NCI-H446 (cell line): ENCODE measurements at places on chromosomes 6 and 20.

DNA sequence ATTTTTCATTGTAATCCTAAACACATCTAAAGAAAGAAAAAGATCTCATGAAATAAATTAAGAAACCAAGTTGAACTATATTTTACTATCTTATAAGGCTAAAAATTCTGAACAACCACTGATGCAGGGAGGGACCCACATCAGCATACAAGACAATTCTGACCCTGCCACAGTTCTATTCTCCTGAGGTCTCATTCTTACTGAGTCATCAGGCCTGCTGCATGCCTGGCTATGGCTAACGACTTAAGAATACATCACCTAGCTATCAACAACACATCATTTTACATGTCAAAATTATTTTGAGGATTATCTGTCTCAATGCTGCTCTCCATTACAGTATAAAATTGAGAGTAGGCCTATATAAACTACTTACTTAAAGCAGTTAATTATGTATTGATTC is 52.9 kb downstream of the FBXL4 start:
- no peak for DNase-seq

- no peak for DNase-seq
Observed at GRCh38 chr20:22453244-22454080, 130.9 kb downstream of the FOXA2 start.

- no peak for DNase-seq
Observed at GRCh38 chr6:170046791-170047626, 243.9 kb downstream of the DLL1 start.

DNA sequence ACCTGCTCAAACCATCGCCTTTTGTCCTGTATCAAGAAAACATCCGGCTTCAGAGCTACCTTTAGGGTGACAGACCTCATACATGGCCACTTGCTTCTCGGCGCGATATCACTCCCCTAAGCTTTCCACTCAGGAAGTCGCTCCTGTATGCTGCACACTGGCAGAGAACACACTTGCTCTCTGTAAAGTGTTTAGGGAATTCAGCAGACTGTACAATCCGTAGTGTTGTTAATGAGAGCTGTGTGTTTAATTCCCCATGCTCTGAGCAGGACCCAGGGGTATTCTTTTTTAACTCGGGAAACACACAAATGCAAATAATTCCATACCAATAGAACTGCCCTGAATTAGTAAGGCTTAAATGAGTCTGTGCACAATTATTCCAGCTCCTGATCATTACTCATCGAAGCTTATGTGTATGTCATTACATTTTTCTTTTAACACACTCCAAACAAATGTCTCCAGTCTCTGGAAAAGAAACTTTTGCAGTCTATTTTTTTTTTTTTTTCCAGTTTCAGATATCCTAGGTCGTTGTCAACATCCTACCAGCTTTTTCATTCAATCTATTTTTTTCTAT is 338.7 kb upstream of the ARID1B start:
- DNase-seq, result no peak

GRCh38 chr6:11702089-11702488 is 76.5 kb downstream of the ADTRP start:
- DNase-seq, result no peak

- no peak for DNase-seq
Observed at GRCh38 chr6:72683797-72684196, 61.9 kb downstream of the KCNQ5 start.

GRCh38 chr6:119483908-119484307 is 134.3 kb upstream of the MAN1A1 start:
- no peak for DNase-seq

DNA sequence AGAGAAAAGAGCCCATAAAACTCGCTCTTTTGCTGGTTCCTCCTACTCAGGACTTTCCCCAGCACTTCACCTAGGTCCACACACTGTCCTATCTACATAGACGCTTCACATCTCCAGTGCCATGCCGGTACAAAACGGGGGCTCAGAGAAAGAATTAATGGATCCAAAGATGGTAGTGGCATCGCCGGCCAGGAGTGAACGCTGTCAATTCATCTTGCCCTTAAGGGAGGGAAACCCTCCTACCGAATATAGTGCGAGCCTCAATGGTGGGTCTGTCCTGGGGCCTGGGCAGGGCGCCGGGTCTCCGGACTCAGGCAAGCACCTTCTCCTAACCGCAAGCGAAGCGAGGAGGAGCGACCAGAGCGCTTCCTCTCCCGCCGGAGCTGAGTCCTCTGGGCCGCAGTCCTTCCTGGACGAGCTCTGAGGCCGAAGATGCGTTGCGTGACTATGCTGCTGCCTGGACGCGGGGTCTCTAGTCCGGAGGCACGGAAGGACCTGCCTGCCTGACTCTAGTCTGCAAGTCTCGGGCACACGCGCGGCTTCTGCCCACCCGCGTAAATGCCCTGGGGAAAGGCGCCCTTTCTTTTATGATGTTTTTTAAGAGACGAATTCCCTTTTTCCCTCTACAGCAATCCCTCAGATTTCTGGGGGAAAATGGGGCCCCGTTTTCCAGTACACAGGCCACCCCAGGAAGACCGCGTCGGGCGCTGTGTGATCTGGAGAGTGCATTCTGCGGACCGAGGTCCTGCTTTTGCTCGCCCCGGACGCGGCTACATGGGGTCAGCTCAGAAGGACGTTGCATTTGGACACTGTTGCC is 100.1 kb upstream of the PRDM1 start:
- no peak for DNase-seq

DNA sequence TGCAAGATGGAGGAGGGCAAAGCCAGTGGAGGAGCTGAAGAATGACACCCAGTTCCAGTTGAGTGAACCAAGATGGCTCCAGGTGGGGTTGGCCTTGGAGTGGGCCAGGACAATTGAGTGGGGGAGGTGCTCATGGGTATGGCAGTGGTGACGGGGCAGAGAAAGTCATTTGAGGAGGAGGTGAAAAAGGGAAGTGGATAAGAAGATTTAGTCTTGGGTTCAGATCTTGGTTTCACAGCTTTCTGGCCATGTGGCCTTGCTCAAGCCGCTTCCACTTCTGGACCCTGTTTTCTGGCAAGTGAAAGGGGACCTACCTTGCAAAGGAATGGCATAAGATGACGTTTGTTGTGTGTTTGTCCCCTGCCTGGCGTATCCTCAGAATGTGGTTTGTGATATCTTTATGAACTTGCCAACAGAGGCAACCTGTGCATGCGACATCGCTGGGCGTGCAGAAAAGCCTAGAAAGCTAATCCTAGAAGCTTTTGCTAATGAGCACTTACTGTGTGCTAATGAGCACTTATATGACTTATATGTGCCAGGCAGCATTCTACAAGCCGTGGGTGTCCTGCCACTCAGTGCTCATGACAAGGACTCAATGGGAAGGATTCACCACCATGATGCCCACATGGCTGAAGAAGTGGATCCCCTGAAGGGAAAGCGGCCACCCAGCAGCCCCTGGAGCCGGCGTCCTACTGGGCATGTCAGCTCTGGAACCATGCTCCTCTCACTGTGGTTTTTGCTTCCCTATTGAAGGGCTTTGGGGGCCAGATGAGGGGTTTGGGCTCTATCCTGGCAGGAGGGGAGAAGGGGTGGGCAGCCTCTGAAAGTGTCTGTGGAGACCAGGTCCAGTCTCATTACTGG is 23.6 kb upstream of the STX16 start:
- DNase-seq, result no peak

DNA sequence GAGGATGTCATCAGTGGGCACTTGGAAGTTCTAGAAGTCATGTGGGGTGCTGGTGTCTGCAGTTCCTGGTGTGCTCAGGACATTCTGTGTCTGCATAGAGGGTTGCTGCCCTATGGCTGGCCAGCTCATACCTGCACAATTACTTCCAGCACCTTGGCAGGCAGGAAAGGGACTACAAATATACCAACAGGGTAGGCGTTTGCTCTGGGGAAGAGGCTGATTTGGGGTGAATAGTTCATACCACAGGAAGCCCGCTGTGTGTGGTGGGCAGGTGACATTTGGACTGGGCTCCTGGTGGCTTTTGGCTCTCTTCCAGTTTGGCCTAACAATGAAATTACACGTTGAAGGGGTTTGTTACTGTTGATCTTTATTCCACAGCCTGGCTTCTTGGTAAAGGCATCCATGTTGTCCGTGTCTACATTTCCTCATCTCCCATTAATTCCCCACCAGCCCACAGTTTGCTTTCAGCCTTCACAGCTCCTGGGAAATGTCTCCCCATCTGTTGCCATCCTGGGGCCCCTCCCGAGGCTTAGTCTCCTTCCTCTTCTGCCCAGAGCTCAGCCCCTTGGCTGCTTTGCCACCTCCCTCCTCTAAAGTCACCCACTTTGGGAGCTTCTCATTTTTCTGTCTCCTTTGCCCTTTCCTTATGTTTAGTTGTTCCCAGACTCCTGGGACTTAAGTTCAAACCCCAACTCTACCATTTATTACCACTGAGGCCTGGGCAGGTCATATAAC is 88.1 kb downstream of the RSPH3 start:
- no peak for DNase-seq

DNA sequence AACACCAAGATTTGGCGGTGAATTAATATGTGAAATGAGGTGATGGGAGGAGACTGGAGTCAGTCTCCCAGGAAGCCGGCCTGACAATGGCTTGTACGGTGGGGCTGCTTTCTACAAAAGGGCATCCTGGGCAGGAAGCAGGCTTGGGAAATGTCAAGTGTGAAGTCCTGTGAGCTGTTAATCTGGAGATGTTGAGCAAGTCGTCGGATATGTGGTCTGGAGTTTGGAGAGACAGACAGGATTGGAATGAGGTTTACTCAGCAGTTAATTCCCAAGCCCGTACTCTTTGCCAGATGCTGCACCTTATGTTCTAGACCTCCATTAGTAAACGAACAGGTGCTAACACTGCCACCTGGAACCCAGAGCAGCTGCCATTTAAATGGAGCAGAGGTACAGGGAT is 107.7 kb upstream of the FOXC1 start:
- DNase-seq, result no peak

DNA sequence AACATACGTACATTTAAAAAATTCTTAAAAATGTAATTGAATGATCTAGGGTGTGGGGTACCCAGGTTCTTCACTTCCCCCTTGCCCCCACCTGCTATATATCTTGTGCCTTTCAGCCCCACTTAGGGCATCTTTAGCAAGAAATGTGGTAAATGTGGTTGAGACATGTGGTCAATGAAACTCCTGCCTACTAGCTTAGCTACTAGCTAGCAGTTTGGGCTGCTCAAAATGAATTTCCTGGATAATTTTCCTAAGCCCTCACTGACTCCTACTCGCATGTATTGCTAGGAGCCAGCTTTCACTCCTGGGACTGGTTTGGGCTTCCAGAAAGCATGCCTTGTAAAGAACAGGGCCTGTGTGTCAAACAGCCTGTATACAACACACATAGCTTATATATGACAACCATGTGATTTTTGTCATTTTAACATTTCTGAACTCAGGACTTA is 257.3 kb downstream of the ATXN1 start:
- DNase-seq, result no peak

DNA sequence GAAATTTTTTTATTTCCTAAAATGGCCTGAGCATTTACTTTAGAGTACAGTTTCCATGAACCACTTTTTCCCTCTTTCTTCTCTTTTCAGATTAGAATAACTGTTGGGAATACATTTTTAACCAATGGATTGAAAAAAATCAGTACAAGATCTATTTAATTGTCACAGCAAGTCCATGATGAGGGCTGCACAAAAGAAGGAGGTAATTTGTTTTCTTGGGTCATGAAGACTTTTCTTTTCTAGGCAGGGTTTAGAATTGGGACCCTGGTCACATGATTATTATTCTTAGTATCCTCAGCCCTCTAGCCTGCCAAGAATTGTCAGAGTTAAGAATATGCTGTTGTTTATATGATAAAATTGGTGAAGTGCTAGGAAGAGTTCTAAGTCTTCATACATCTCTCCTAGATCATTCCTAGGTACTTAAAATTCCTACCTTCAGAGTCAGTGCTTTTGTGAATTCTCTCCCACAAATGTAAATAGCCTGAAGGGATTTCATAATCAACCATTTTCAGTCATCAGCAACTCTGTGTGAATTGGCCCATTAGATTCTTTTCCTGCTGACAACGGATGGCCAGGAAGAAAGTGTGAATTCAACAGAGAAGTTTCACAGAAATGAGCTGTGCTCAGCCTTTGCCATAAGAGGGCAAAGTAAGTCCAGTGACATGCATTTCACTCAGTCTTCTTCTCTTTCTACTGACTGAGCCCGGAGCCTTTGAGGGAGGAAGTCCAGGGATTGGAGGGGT is 32.4 kb upstream of the TPBG start:
- no peak for DNase-seq

DNA sequence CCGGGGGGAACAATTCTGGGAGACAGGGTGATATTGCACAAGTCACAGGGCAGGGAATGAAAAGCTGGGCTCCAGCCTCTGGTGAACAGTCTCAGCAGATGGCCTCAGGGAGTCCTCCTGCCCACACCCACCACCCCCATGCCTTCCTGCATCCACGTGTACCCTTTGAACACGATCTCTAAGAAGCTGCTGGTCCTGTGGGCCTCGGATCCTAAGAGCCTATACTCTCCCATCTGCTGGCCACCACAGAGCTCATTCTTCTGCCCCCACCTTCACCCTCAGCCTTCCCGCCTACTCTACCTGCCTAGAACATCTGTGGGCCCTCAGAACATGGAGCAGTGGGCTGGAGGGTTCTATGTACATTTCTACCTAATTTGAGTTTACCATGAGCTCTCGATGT is 60.3 kb downstream of the TRERF1 start:
- DNase-seq, result no peak

- no peak for DNase-seq
Observed at GRCh38 chr6:27100921-27101320, 146.6 kb upstream of the PRSS16 start.

DNA sequence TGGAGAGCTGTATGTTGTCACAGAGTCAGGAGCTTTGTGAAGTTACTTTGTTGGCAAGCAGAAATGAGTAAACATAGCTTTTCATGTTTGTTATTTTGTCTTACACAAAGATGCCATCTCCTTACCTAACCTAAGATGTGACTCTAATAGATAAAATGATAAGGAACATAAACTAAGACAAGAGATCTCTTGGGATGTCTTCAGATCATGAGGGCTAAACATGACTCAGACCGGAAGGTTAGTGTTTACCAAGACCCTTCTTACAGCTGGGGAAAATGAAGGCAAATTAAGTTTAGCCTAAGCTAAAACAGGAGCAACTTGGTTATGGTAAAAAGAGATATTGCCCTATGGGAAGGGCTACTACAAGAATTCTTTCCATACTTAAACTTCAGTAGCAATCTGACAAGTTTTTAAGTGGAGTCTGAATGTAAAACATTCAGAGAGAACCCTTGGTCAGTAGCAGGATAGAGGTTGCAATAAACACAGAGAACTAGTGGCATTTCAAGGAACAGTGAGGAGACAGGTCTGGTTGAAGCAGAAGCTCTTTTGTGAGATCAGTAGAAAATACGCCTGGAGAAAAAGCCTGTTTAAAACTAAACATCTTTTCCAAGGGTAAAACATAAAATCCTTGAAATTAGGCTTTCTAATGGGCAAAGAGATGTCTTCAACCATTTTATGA is 29.9 kb downstream of the SGK1 start:
- DNase-seq, result no peak
